ENCODE measurements at places on chromosomes 6 and 20. TPM values are rescaled to one million over a fixed set of nuclear protein-coding genes. Genes with fewer than 3 reads are reported as not detected.

DNA sequence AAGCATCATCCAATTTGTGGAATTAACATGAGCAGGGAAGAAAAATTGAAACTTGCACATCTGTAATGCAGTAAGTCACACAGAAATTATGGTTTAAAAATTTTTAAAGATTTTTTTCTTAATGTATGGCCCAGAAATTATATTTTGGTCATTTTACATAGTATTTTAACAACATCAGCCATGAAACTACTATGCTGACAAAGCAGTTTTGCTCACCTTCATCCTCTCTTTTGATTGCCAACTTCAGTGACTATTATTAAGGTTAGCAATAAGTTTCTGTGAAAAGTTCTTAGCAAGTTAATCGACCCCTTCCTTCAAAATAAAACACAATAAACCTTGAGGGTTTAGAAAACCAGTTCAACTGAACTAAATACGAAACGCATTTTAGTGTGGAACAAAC is 1347.0 kb downstream of the EPHA7 start:
- H3K4me1 ChIP-seq: no peaks in the 10 kb centered on the region
- no peaks in the 10 kb centered on the region for H3K27me3 ChIP-seq
- H3K4me3 ChIP-seq: no peak overlapping the region
- no peak for DNase-seq

Gene BPI
- not detected for total RNA-seq

DNA sequence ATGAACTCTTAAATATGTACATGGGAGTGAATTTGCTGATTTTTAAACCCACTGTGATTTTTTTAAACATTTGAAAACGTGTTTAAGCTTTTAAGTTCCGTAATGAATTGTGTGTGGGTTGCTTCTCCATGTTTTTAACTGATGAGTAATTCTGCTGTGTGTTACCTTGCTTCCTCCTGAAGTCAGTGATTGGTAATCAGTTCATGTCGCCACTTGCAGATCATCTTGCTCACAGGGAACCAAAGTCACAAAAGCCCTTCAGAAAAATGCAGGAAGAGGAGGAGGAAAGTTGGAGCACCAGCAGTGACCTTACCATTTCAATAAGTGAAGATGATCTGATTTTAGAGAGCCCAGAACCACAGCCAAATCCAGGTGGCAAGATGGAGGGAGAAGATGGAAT is 36.7 kb downstream of the KIZ start:
- no peaks in the 10 kb centered on the region for H3K27me3 ChIP-seq
- no peaks in the 10 kb centered on the region for H3K4me1 ChIP-seq
- no peak overlapping the region for H3K4me3 ChIP-seq
- no peak overlapping the region for H3K27ac ChIP-seq
- DNase-seq: no peak

DNA sequence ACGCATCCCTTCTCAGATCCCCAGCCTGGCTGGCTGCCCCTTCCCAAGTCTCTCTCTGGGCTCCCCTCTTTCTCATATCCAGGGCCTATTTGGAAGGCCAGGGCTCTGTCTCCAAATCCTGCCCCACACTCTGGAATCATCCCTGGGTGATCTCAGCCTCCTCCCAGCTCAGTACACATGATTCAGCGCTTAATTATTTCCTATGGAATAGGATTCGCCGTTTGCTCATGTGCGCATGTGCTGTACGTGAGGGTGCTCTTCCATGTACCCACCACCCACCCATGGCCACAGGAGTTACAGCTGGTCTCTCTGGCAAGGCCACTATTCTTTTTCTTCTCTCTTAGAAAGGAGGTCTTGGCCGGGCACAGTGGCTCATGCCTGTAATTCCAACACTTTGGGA is 81.7 kb upstream of the FOXP4 start:
- H3K27ac ChIP-seq: no peak overlapping the region
- no peak overlapping the region for H3K4me3 ChIP-seq
- peaks cover 12% of the 10 kb centered on the region for H3K27me3 ChIP-seq
- H3K36me3 ChIP-seq: peaks cover 4% of the 10 kb centered on the region
- peaks cover 9% of the 10 kb centered on the region for H3K4me1 ChIP-seq
- no peak for DNase-seq

- no peaks in the 10 kb centered on the region for H3K36me3 ChIP-seq
- no peak overlapping the region for H3K4me3 ChIP-seq
- DNase-seq: no peak
- no peak overlapping the region for H3K27ac ChIP-seq
These were observed 278.8 kb downstream of the HDGFL1 start for GRCh38 chr6:22848121-22848520.

GRCh38 chr6:125357515-125358256 is 55.9 kb upstream of the HDDC2 start:
- H3K27ac ChIP-seq: no peak overlapping the region
- no peak for DNase-seq
- no peaks in the 10 kb centered on the region for H3K36me3 ChIP-seq
- peaks cover 38% of the 10 kb centered on the region for H3K4me1 ChIP-seq
- H3K4me3 ChIP-seq: no peak overlapping the region
- H3K27me3 ChIP-seq: peaks cover 4% of the 10 kb centered on the region

- H3K27ac ChIP-seq: no peak overlapping the region
- DNase-seq: no peak
- peaks cover 21% of the 10 kb centered on the region for H3K36me3 ChIP-seq
- H3K4me3 ChIP-seq: no peak overlapping the region
- peaks cover 15% of the 10 kb centered on the region for H3K27me3 ChIP-seq
These were observed 56.1 kb downstream of the MEP1A start for GRCh38 chr6:46849361-46849690.

GRCh38 chr6:152117156-152118133 is 310.0 kb downstream of the ESR1 start:
- H3K27me3 ChIP-seq: no peaks in the 10 kb centered on the region
- DNase-seq: no peak
- H3K4me1 ChIP-seq: no peaks in the 10 kb centered on the region
- H3K4me3 ChIP-seq: no peak overlapping the region

GRCh38 chr6:116461331-116461931 is at the start of gene CALHM6:
Gene CALHM6 (plus strand): TSS chr6:116461375. CDS start chr6:116461930, 555 bp downstream.
- peak within 1 kb of the TSS; percentile 33 for H3K4me3 ChIP-seq
- peaks cover 2% of the 10 kb centered on the region for H3K27me3 ChIP-seq
- H3K36me3 ChIP-seq: no peaks in the 10 kb centered on the region
- H3K27ac ChIP-seq: no peak within 1 kb of the TSS
- peaks cover 13% of the 10 kb centered on the region for H3K4me1 ChIP-seq
- no peak for DNase-seq

GRCh38 chr20:63402181-63402859 is 41.2 kb upstream of the CHRNA4 start:
- H3K36me3 ChIP-seq: no peaks in the 10 kb centered on the region
- H3K4me1 ChIP-seq: no peaks in the 10 kb centered on the region
- peaks cover 16% of the 10 kb centered on the region for H3K27me3 ChIP-seq
- H3K27ac ChIP-seq: peak overlapping the region; percentile 9
- no peak for DNase-seq

DNA sequence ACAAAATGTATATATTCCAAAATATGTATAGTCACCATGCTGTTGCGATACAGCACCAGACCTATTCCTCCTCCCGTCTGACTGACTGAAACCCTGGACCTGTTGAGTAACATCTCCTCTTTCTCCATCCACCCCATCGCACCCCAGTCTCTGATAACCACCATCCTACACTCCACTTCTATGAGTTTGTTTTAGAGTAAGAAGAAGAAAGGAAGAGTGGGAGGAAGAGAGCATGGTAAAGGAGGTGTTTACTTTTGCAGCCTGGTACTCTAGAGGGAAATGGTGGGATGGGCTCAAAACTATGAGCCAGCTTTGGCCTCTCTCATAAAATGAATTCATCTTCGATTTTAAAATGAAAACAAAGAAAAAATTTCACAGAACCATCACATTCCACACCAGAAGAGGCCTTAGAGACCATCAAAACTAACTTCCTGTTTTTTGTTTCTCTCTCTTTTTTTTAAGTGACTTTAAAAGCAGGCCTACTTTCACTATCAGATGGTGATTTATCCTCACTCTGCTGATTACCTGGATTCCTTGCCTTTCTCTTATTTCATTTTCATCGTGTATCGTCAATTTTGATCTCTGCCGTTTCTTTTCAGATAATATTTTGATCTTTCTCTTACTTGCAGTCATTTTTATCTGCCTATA is 16.8 kb upstream of the FUCA2 start:
- H3K27ac ChIP-seq: peak overlapping the region; percentile 22
- no peak for DNase-seq
- H3K27me3 ChIP-seq: no peaks in the 10 kb centered on the region
- H3K4me3 ChIP-seq: no peak overlapping the region
- H3K4me1 ChIP-seq: peaks cover 7% of the 10 kb centered on the region

Gene TMEM151B
- total RNA-seq: 0.28 TPM

Gene SRPK1
- total RNA-seq: 59.6 TPM

Gene FKBP5
- 7.2 TPM for total RNA-seq

DNA sequence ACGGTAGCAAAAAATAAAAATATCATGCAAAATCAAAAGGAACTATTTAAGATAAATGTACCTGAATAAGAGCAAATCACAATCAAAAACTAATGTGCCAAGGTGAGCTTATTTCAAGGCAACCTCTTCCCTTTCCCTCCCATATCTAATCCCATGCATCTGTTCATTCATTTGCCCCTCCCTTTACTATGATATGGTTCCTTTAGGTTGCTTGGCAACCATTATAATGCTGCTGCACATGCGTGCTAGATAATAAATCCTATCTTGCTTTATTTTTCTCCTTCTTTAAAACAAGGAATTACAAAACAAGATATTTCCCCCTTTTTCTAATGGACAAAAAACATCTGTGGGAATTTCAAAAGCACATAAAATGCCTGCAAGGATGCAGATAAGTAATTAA is 318.2 kb upstream of the POU3F2 start:
- H3K4me3 ChIP-seq: no peak overlapping the region
- H3K27ac ChIP-seq: no peak overlapping the region
- no peaks in the 10 kb centered on the region for H3K4me1 ChIP-seq
- H3K27me3 ChIP-seq: peaks cover 3% of the 10 kb centered on the region
- no peaks in the 10 kb centered on the region for H3K36me3 ChIP-seq

DNA sequence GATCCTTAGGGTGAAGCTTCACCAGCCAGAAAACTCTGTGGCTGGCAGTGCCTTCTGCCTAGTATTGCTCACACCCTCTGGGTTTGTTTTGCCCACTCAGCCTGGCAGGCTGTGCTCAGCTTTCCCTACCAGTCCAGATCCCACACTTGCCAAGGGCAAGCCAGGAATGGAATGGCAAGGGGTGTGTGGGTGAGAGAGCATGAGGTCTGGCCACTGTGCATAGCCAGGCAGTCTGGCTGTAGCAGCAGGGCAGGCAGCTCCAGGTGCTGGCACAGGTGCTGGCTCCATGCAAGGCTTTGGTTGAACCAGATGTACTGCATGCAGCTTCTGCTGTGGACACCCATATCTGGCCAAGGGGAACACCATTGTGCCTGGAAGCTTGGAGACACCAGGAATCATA is 1720.3 kb downstream of the HACE1 start:
- DNase-seq: no peak
- H3K4me1 ChIP-seq: no peaks in the 10 kb centered on the region
- H3K27me3 ChIP-seq: no peaks in the 10 kb centered on the region
- no peak overlapping the region for H3K27ac ChIP-seq
- no peaks in the 10 kb centered on the region for H3K36me3 ChIP-seq

DNA sequence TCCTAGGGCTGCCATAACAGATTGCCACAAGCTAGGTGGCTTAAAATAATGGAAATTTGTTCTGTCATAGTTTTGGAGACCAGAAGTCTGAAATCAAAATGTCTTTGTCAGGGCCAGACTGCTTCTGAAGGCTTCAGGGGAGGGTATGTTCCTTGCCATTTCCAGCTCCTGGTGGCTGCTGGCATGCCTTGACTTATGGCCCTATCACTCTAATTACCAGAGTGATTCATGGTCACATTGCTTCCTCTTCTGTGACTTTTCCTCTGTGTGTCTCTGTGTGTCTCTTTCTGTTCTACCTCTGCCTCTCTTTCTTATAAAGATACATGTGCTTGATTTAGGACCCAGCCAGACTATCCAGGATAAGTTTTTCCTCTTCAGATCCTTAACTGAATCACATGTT is 635.2 kb upstream of the IMPG1 start:
- no peak for DNase-seq
- peaks cover 3% of the 10 kb centered on the region for H3K4me1 ChIP-seq
- peaks cover 2% of the 10 kb centered on the region for H3K27me3 ChIP-seq
- H3K4me3 ChIP-seq: no peak overlapping the region
- H3K27ac ChIP-seq: no peak overlapping the region
- H3K36me3 ChIP-seq: no peaks in the 10 kb centered on the region

DNA sequence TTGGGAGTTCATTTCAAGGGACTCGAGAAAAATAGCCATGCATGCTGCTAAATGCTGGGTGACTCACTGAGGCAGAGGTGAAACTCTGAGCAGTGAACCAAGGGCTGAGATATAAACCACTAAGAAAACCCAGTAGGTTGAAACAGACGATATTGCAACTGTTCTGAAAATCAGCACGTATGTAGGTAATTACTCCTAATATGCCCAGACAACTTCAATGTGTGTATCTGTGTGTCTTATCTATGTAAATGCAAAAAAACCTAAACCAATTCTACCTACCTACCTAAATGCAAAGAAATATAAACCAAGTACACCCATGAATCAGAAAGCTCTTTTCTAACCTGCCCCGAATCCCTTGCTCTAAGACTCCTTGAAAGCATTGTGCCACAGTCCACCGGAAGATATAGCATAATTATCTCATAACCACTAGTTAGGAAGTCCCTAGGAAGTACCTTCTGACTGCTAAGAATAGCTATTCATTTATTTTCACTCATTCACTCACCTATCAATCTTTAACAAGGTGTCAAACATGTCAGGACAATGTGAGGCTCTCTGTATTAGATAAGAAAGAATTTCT is 458.7 kb upstream of the RUNX2 start:
- H3K4me1 ChIP-seq: peaks cover 4% of the 10 kb centered on the region
- H3K27me3 ChIP-seq: no peaks in the 10 kb centered on the region
- H3K36me3 ChIP-seq: peaks cover 8% of the 10 kb centered on the region

DNA sequence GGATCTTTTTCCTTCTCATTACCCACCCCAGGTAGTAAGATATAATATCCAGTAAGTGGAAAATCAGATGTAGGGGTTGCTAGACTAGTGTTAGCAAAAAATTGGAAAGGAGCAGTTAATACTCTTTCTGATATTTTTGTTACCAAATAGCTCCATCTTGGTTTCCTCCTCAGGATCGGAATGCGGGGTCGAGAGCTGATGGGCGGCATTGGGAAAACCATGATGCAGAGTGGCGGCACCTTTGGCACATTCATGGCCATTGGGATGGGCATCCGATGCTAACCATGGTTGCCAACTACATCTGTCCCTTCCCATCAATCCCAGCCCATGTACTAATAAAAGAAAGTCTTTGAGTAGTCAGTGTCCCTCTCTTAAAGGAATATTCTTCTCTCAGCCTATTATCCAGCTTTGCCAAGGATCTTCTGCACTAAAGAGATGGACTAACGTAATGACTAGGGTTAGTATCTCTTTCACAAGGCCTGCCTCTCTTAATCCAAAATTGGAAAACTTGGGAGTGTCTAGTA is 1.5 kb downstream of the ROMO1 start:
- peak overlapping the region; percentile 95 for H3K4me3 ChIP-seq
- peaks cover 10% of the 10 kb centered on the region for H3K27me3 ChIP-seq
- peak overlapping the region; percentile 89 for H3K27ac ChIP-seq
- H3K36me3 ChIP-seq: peaks cover 34% of the 10 kb centered on the region
- DNase-seq: no peak

Gene TCF21
- total RNA-seq: not detected

All from endothelial cell (in vitro differentiated cells).